ENCODE measurements at places on chromosomes 11 and 22. TPM values are rescaled to one million over a fixed set of nuclear protein-coding genes. Genes with fewer than 3 reads are reported as not detected.
A peak's percentile ranks its signal among the peaks of the same experiment; 100 is the strongest.

RHOD gene
- 3.1 TPM for total RNA-seq

SHISA8 gene
- total RNA-seq, result not detected

DNA sequence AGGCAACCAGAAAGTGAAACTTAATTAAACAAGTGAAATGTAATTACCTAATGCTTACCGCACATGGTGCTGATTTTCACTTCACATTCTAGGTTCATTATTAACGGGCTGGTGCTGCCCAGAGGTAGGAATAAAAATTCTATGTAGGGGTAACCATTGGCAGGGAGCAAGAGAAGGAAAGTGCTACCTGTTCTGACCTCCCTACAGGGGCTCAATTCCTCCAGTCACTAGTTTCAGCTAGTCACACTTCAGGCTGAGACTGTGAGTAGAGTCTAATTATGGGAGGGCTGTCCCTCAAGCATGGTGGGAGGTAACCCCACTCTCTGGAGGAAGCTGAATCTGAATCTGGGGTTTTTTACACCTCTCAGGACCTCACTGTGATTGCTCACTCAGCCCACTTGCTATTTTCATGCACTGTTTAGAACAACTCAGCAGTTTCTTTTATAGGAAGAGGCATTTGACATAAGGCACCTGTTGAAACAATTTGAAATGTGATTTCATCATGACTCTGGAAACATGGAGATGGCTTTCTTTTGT, 75.4 kb downstream of the MAML2 start:
- DNase-seq, result no peak

- DNase-seq, result peak; percentile 96
Measured at GRCh38 chr11:102109896-102110760, at the start of gene YAP1. YAP1 (plus strand) TSS chr11:102110447; CDS start chr11:102110849, 402 bp downstream.

DNA sequence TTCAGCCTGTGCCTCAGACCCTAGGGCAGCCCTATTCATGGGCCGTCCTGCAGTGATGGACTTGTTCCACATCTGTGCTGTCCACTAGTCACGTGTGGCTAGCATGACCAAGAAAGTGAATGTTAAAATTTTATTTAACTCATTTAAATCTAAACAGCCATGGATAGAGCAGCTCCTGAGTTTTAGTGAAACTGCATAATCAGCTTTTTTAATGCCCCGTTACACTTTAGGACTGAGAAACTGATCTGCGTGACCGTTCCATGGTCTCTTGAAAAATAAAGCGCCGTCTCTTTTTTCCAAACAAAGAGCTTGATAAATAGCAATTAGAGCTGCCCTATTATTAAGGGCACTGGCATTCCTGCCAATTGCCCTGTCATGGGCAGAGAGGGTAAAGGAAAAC, 76.5 kb upstream of the SNX19 start:
- DNase-seq, result peak; percentile 2

DNA sequence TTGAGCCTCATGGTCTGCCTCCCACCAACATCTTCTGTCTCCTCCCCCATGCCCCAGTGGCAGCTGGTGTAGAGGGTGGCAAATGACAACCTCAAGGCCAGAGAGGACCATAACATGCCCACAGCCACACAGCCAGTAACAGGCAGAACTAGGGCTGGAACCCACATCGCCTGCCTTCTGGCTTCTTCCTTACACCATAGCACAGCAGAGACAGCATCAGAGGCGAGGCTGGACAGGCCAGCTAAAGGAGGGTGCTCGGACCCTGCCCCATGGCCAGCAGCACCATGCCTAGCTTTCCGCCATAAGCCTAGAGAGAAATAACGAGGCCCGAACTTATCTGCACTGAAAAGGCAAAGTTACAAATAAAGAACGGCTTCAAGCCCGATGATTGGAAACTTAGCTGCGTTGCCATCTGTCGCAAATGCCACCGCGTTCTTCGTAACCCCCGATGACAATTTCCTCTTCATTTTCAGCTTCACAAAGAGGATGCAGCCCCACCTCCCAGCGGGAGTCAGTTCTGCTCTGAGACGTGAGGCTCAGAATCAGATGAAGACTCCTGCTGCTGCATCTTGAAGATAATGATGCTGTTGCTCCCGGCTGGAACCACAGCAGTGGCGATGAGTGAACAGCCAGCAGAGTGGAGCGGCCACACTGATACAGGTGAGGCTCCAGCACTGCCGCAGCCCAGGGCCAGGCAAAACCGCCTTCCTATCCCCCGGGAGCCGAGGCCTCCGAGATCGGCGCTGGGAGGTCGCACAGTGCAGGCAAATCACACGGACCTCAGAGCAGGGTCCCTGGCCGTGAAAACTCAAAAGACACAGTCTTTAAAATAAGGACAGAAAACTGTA, 73.8 kb upstream of the RTL6 start:
- DNase-seq, result no peak

DNA sequence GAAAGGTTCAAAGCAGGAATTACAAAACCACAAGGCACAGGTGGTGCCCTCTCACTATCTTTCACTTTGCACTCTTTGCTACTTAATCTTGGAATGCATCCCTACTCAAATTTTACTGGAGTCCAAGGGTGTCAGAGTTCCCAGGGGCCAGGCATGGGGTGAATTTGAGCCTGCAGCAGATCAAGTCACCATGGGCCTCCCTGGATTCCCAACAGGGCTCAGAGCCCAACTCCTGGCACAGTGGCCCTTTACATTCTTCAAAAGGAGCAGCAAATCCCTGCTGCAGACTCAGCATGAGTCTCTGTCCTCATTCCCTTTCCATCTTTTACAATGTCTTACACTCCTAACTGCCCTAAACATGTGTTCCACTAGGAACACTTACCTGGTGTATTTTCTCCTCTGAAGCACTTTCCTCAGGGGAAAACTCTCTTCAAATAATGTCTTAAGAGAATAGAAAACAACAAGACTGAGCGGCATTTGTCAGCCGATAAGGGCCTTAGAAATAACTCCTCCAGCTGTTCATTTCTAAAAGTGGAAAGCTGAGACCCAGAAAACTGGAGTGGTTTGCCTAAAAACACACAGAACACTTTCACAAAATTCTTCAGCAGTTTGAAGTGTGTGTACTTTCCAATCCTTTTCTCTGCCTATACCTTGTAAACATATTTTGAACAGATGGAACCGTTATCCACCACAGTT, 596.0 kb downstream of the INSC start:
- no peak for DNase-seq

All from RPMI7951 (cell line).